ENCODE measurements at places on chromosomes 6 and 20.

DNA sequence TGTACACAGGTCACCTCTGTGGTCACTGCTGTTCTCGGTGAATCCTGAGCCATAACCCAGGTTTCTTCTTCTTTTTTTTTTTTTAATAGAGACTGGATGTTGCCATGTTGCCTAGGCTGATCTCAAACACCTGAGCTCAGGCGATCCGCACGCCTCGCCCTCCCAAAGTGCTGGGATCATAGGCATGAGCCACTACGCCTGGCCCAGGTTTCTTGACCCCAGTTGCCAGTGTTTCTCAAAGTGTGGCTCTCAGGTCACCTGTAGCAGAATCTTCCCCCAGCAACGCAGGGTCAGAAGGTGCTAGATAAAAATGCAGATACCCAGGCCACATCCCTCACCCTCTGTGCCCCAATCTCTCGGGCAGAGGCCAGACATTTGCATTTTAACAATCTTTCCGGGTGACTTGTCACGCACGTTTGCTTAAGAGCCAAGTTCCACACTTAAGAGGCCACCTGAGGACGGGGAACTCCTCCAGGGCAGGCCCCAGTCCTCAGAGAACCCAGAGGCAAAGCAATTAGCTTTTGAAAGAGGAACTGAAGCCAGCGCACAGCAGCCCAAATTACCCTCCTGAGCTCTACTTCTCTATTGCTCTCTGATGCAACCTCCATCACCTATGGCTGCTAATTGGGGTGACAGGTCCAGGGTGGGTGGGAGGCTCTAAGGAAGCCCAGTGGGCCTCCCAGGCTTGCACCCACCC is 81.8 kb downstream of the NFATC2 start:
- no peak overlapping the region for H3K27ac ChIP-seq
- H3K4me3 ChIP-seq = no peak overlapping the region
- no peak for DNase-seq
- H3K36me3 ChIP-seq = no peaks in the 10 kb centered on the region
- H3K4me1 ChIP-seq = peaks cover 9% of the 10 kb centered on the region

DNA sequence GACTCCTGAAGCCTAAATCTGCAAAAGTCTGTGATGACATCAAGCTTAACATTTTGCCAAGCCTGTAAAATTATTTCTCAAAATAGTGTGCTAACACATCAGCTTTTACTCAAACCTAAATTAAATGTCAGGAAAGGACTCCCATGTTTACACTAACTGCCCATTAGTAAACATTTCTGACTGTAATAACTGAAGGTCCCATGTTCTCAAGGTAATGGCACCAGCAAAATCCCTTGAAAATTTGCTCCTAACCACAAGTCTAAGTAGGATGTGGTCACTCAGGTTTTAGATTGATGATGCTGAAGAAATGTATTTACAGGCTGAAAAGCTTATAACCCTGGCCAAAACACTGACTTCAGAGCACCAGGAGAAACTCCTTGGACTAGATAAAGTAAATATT is 33.0 kb downstream of the BACH2 start:
- H3K4me1 ChIP-seq = no peaks in the 10 kb centered on the region
- H3K4me3 ChIP-seq = no peak overlapping the region
- DNase-seq = no peak
- H3K27ac ChIP-seq = no peak overlapping the region
- H3K36me3 ChIP-seq = no peaks in the 10 kb centered on the region

- no peak overlapping the region for H3K4me3 ChIP-seq
- DNase-seq = peak; percentile 87
- no peaks in the 10 kb centered on the region for H3K36me3 ChIP-seq
- no peaks in the 10 kb centered on the region for H3K27me3 ChIP-seq
- peaks cover 4% of the 10 kb centered on the region for H3K4me1 ChIP-seq
These were observed 12.5 kb downstream of the UTRN start for GRCh38 chr6:144297511-144298100.

GRCh38 chr20:47493175-47493962 is 8.3 kb upstream of the NCOA3 start:
- H3K4me3 ChIP-seq = no peak overlapping the region
- H3K36me3 ChIP-seq = no peaks in the 10 kb centered on the region
- H3K27ac ChIP-seq = peak overlapping the region; percentile 90
- peak; percentile 95 for DNase-seq
- H3K27me3 ChIP-seq = no peaks in the 10 kb centered on the region
- peaks cover 12% of the 10 kb centered on the region for H3K4me1 ChIP-seq

GRCh38 chr20:64116541-64117431 is 9.4 kb upstream of the NPBWR2 start:
- DNase-seq = no peak
- H3K27me3 ChIP-seq = no peaks in the 10 kb centered on the region
- no peak overlapping the region for H3K27ac ChIP-seq
- no peaks in the 10 kb centered on the region for H3K36me3 ChIP-seq
- H3K4me1 ChIP-seq = no peaks in the 10 kb centered on the region

DNA sequence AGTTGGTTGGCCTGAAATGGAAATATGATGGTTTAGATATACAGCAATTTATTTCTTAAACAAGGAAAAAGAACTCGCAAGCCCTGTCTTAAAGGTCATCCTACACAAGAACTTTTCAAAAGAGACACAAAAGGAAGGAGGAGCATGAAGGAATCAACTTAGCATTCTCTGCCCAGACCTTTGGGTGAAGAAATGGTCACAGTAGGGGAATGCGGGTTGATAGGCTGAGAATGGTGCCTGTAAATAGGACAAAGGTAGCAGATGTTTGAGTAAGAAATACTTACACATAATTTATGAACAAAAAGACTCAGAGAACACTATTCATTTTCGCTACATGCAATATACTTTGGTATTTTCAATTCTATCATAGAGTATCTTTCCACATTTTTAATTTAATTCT is 15.0 kb downstream of the ADGRF5 start:
- no peaks in the 10 kb centered on the region for H3K36me3 ChIP-seq
- H3K27ac ChIP-seq = no peak overlapping the region
- no peak for DNase-seq
- H3K4me3 ChIP-seq = no peak overlapping the region
- no peaks in the 10 kb centered on the region for H3K27me3 ChIP-seq

- H3K27me3 ChIP-seq = no peaks in the 10 kb centered on the region
- H3K4me1 ChIP-seq = no peaks in the 10 kb centered on the region
- no peak for DNase-seq
- no peak overlapping the region for H3K4me3 ChIP-seq
- no peak overlapping the region for H3K27ac ChIP-seq
These were observed 190.2 kb downstream of the MOXD1 start for GRCh38 chr6:132210886-132211563.

GRCh38 chr6:23250556-23250955 is 681.2 kb downstream of the HDGFL1 start:
- H3K4me1 ChIP-seq = no peaks in the 10 kb centered on the region
- no peaks in the 10 kb centered on the region for H3K27me3 ChIP-seq
- no peaks in the 10 kb centered on the region for H3K36me3 ChIP-seq

All from lung (tissue), 17 donors.